ENCODE measurements at places on chromosomes 5 and 9.

DNA sequence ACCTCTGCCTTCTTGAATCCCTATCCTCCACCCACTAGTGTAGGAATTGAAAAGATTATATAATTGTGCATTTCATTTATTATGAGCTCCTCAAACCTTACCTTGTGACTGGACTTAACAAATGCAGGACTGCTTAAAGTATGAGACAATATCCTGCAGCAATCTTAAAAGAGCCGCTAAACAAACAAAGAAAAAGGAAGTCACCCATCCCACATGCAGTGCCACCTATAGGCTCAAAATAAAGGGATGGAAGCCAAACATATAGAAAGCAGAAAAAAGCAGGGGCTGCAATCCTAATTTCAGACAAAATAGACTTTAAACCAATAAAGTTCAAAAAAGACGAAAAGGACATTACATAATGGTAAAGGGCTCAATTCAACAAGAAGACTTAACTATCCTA is 8.7 kb downstream of the PCAT7 start:
- no peak for DNase-seq

GRCh38 chr9:79813258-79813638 is 241.5 kb downstream of the TLE4 start:
- DNase-seq, result no peak

DNA sequence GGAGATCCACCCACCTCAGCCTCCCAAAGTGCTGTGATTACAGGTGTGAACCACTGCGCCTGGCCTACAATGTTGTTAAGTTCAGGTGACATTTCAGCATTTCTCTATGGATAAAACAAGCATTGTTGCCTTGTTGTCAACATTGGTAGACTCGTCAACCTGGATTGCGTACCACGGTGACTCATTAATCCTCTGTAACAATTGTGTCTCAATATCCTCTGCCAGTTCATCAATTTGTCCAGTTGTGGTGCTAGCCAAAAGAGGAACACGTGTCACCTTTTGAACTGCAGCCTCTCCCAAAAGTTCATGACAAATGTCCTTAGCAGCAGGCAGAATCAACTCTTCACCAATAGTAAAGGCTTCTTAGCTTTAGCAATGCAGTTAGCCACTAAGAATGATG is 46.3 kb upstream of the LARP1 start:
- DNase-seq, result no peak

GRCh38 chr5:66382152-66382551 is 214.0 kb upstream of the MAST4 start:
- no peak for DNase-seq

DNA sequence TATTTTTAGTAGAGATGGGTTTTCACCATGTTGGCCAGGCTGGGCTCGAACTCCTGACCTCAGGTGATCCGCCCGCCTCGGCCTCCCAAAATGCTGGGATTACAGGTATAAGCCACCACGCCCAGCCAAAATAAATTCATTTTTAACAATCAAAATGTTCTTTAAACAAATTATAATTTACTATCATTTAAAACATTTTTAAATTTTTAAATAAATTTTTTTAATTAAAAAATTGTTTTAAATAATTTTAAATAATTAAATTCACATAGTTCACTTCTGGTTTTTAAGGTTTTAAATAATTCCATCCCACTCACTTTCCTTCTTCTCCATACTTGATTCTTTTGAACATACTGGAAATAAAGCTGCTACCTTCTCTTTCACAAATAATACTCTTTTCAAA is 15.0 kb upstream of the TTC33 start:
- no peak for DNase-seq

GRCh38 chr5:173196133-173196952 is 38.7 kb downstream of the NKX2-5 start:
- DNase-seq, result no peak

GRCh38 chr9:133135146-133135745 is 14.2 kb upstream of the RALGDS start:
- no peak for DNase-seq

DNA sequence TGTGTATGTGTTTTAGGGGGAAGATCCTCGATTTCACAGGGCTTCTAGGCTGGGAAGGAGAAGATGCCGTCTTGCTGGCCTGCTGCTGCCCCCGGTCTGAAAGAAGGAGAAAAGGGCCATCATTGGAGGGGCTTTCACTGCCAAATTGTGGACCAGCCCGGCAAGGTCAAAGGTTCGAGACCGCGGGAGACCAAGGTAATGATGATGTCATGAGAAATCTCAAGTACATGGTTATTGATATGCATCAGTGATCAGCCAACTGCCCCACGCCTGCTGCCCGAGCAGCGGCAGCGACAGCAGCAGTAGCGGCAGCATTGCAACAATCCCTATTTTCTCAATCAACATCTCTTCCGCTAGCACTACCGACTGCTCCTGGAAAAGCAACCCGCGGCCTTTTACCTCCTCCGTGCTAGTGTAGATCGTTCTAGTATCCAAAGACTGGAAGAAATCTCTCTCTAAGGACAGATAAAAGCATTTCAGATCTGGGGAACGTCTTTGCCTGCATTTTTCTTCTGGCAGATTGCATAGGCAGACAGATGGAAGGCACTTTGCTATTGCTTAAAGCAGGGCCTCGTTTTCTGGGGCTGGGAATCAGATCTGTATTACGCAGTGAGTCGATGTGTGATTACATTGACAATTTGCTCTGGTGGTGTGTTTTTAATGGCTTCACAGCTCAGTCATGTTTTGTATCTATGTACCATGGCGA is 215.3 kb downstream of the MEF2C start:
- no peak for DNase-seq

- no peak for DNase-seq
Observed at GRCh38 chr5:174411479-174411819, 312.9 kb upstream of the MSX2 start.

DNA sequence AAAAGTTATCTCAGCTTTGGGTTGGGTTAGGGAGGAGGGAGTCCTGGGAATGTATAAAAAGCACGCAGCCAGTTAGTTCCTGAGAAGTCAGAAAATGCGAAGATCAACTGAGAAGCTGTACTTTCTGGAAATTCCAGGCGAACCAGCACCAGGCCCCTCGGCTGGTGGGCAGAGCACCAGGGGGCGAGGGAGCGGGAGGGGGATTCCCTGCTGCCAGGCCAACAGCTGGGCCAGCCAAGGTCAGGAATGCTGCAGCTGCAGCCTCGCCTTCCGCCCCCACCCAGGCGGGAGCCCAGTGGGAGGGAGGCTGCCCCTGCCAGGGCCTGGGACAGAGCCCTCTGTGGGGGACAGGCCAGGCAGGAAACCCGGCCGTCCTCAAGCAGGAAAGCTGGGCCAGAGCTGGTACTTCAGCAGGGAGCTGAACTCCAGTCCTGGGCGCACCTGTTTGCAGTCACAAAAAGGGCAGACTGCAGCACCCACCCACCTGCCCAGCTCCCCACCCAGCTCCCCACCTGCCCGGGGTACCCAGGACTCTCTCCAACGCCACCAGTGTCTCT is 35.5 kb downstream of the VAV2 start:
- no peak for DNase-seq

GRCh38 chr5:89850513-89850865 is 559.1 kb downstream of the CETN3 start:
- no peak for DNase-seq

DNA sequence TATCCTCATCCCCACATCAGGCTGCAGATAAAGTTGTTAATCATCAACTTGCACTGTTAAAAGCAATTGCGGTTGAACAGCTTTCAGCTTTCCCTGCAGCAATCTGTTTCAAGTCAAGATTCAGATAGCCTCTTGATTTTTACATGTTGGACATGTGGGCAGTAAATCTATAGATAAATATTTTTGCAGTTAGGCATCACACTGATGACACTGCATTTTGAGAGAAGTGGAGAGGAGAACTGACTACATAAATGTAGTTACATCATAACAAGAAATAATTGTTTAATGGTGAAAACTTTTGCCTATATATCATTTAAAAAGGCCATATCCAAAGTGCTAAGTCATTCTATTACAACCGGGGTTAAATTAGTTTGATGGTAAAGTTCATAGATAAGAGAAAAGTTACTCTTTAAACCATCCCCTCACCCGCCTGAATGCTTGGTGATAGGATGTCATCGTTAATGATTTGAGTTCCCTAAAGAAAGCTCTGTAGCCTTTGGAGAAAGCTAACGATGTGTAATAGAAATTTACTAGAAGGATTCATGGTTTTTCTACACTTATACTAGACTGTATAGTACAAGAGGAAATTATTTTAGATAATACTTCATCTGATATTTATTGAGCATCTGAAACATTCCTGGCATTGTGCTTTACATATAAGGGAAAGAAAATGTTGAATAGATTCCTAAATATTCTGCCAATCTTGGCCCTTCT is 30.8 kb upstream of the ALDH1A1 start:
- DNase-seq, result no peak

DNA sequence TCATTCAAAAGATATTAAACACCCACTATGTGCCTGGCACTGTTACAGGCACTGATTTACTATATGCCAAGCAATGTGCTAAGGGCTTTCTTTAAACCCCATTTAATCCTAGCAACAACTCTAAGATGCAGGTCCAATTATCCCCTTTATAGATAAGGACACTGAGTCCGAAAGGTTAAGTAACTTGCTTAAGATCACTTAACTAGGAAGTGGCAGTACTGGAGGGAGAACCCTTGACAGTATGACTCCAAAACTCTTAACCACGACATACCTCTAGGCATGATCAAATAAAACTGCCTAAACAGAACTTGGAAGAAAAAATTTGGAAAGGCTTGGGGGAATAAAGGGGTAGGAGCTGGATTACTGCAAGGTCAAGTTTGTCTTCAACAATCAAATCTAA is 1.7 kb downstream of the RAB14 start:
- no peak for DNase-seq

GRCh38 chr5:145856285-145856818 is 16.5 kb downstream of the GRXCR2 start:
- no peak for DNase-seq

GRCh38 chr5:16693879-16694278 is 77.1 kb upstream of the RETREG1 start:
- DNase-seq, result no peak

- DNase-seq, result no peak
Observed at GRCh38 chr5:167916261-167916691, 375.2 kb upstream of the WWC1 start.

- DNase-seq, result no peak
Observed at GRCh38 chr9:76887951-76888350, 18.0 kb downstream of the PRUNE2 start.

GRCh38 chr9:114471157-114471556 is 34.1 kb downstream of the WHRN start:
- DNase-seq, result no peak

- no peak for DNase-seq
Observed at GRCh38 chr5:95892784-95893354, 68.8 kb downstream of the ELL2 start.

DNA sequence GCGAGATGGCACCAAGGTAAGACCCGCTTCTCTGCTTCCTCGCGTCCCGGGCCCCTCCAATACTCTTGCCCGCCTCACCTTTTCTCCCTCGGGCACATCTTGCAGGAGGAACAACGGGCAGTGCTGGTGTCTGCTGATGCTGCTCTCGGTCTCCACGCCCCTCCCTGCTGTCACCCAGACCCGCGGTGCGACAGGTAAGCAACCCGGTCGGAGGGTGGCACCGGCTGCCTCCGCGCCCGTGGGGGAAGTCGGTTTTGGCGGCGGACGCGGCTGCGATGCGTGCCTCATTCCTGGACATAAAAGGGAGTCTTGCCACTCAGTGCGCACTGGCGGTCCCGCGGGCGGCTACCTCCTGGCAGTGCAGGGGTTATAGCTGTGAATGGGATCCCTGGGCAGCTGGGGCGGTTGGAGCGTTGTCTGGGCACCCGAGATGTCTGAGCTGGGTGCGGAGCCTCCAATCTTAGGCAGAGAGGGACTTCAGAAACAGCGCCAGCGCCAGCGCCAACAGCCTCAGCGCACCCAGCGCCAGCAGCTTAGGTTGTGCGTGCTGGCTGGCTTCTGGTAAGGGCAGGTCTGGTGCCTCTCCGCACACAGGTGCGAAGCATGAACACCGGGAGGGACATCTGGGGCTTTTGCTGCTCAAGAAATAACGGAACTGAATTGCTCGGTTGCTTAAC is 488 bp downstream of the COL15A1 start:
- DNase-seq, result no peak

- no peak for DNase-seq
Observed at GRCh38 chr5:132238901-132239500, 11.3 kb upstream of the P4HA2 start.

- no peak for DNase-seq
Observed at GRCh38 chr5:169351721-169352120, 50.8 kb upstream of the SLIT3 start.

- no peak for DNase-seq
Observed at GRCh38 chr9:6351737-6352136, 23.6 kb downstream of the TPD52L3 start.

DNA sequence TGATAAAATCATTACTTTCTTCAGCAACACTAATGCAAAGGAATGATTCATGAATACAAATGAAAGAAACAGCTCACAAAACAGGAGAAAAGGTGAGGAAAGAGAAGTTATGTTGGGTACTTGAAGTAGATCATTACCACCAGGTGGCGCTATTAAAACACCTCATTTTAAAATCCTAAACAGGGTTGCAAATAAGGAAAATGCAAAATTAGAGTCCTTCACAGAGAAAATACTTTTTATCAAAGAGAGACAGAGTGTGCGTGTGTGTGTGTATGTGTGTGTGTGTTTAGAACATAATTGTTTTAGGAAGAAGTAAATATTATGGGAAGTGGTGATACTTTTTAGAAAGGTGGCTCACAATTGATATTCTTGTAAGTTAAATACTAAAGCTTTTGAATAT is 49.5 kb upstream of the CD180 start:
- no peak for DNase-seq

GRCh38 chr9:68705531-68706362 is 707 bp downstream of the PIP5K1B start:
- no peak for DNase-seq

- no peak for DNase-seq
Observed at GRCh38 chr9:70257991-70258691, 637 bp upstream of the SMC5 start.

DNA sequence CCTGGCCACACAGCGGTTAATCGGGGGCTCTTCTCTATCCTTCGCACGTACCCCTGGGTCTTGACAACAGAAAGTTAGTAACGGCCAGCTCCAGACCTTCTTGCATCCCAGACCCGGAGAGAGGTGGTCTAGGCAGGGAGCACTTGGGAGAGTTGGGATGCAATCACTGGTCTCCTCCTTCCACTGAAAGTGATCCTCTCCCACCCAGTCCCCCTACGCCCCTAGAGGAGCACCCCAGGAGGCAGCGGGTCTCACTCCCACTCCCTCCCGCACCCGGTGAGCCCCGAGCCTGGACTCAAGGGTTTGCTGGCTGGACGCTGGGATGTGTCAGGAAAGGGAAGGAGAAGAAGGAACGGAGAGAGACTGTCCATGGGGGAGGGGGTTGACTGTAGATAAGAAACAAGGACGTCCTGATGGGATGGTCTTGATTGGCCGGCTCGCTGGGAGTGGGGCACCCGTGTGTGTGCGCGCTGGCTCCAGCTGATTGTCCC is 2.0 kb downstream of the RORB start:
- DNase-seq, result no peak

DNA sequence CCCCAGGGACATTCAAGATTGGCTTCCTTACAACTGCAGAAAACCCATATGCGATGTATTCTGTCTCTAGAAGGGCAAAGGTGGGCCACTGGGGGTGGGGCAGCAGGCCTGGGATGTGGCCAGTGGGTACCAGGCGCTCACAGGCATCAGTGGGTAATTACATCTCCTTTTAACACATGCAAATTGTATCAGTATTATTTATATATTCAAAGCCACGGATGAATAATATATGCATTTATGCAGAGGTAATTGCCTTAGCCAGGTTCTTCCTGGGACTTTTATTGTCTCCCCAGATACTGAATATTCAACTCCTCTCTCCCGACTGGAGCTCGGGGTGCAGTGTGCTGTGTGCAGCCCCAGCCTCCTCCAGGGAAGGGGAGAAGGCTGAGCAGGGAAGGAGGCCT is 109.4 kb upstream of the MVB12B start:
- no peak for DNase-seq
